ENCODE measurements at places on chromosomes 4 and X. TPM values are rescaled to one million over a fixed set of nuclear protein-coding genes. Genes with fewer than 3 reads are reported as not detected.

LUZP4 gene
- not detected for total RNA-seq

UGT2B15 gene
- total RNA-seq = not detected

OTUD6A gene
- total RNA-seq = not detected

MAGEA1 gene
- not detected for total RNA-seq

KCTD8 gene
- 3.3 TPM for total RNA-seq

REPS2 gene
- total RNA-seq = 1.00 TPM

TCP11X2 gene
- not detected for total RNA-seq

ZDHHC9 gene
- total RNA-seq = 18.3 TPM

MAGED4B gene
- total RNA-seq = 9.8 TPM

NLRP2B gene
- total RNA-seq = not detected

ITIH6 gene
- not detected for total RNA-seq

PGAM4 gene
- total RNA-seq = not detected

KLB gene
- under 0.01 TPM for total RNA-seq

HS3ST1 gene
- 0.98 TPM for total RNA-seq

RPA4 gene
- total RNA-seq = 0.49 TPM

MID1IP1 gene
- total RNA-seq = 33.2 TPM

Measured in mammary microvascular endothelial cell (primary cell).